Mucosa of descending colon (tissue), 3 donors: ENCODE measurements at places on chromosomes 7 and 10. TPM values are rescaled to one million over a fixed set of nuclear protein-coding genes. Genes with fewer than 3 reads are reported as not detected.

- DNase-seq: no peak
Measured at GRCh38 chr7:7867846-7868571, 100.6 kb upstream of the GLCCI1 start.

DNA sequence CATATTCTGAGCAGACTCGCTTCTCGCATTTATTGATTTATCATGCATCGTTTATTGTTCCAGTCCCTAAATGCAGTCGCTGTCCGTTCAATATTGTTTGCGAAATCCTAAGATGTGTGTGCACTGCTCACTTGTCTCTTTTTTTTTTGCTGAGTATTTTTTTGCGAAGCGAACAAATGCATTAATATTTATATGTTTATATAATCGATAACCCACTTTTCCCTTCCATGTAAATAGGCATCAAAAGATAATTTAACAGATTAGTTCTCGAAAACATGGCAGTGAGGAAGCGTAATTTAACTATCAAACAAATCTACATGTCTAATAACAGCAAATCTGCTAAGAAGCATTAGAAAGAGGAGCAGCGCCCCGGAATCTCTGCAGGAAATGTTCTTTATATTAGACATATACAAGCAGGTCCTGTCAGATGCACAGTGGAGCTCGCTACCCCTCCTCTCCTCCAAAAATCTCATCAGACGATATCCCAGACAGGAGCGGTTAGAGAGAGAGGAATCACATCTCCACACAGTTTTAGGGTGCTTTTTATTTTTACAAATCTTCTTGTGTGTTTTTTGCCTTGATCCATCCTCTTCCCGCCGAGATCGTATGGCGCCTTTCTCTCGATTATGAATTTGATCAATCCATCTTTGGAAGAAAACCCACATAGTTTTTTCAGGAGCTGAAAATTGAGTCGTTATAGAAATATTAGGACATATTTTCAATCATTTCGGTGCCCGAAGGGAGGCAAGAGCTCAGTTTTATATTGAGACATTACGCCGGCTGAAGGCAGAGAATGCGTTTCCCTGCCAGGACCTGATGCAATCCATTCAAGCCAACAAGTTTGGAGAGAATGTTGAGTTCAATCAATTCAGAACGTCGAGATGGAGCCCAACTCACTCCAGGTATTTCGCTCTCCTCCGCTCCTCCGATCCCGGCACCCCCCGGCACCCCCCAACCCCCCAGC is at the start of gene ARID5B:
Gene ARID5B, plus strand, starts transcription at position 871 of the 964 bp plus-strand sequence. Its CDS starts 11 bp downstream, at position 882.
- DNase-seq: peak; percentile 37

DNA sequence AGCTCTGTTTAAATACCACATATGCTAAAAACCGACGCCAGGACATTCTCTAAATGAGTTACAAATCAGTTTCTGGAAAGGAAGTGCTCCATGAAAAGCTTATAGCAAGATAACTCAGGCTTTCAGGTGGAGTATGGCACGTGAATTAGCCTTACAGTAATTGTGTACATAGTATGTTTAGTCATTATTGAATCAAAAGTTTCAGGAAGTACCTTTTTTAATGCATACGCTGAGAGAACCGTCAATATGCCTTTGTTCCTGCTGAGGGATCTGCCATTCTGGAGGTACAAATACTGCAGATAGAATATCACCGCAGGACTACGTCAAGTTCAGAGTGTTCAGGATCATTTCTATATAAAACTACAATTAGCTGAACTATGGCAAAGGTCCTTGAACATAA is 45.7 kb downstream of the ANKMY2 start:
- no peak for DNase-seq

The BTBD16 gene
- 0.60 TPM for total RNA-seq
